ENCODE measurements at places on chromosomes 1 and 21.

GRCh38 chr1:185401019-185401418, 84.0 kb upstream of the IVNS1ABP start:
- no peak for DNase-seq

GRCh38 chr1:233790662-233791371, 113.7 kb upstream of the SLC35F3 start:
- DNase-seq: peak; percentile 15

DNA sequence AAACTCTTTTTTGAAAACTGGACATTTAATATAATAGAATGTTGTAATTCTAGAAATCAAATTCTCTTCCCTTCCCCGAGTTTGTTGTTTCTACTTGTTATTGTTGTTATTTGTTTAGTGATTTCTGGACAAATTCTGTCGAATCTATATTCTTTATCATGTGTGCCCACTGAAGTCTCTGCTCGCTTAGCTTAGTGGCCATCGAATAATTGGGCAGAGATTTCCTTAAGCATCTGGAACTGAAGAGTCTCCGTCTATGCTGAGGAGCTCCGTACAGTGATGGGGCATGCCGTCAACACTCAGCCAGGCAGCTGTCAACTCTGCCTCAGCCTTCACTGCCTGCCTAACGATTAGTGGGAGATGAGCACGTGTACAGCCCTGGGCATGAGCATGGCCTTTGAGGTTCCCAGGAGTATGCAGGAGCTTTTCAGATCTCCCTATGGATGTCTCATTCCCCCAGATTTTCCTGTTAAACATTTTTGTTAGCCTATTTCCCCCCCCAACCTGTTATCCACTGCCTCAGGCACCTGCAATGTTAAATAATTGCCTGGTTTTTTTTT, 66.8 kb downstream of the SLX9 start:
- DNase-seq: no peak

- peak; percentile 53 for DNase-seq
These were observed 758 bp downstream of the PTBP2 start for GRCh38 chr1:96722161-96722922.

- DNase-seq: no peak
These were observed 90.6 kb downstream of the GPATCH2 start for GRCh38 chr1:217540321-217540720.

DNA sequence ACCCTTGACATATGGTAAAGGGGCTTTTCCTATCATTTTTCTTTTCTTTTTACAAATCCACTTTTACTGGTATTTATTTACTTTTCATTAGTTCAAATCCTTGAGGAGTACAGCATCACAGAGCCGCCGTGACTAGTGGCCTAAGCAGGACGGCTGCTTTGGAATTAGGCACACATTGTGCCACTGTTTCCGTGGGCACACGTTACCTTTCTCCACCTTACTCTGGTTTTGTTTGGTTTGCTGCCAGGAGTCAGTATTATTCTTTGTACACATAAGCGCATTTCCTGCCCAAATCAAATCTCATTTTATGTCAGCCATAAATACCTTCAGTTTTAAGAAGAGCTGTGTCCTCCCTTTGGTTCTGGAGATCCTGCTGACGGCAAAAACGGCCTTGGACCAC, 31.2 kb downstream of the SCCPDH start:
- DNase-seq: no peak

Data from activated naive CD4-positive, alpha-beta T cell treated with Interleukin-2 at 50 U/mL for 16 hours (primary cell).